ENCODE measurements at places on chromosomes 3 and 15.

DNA sequence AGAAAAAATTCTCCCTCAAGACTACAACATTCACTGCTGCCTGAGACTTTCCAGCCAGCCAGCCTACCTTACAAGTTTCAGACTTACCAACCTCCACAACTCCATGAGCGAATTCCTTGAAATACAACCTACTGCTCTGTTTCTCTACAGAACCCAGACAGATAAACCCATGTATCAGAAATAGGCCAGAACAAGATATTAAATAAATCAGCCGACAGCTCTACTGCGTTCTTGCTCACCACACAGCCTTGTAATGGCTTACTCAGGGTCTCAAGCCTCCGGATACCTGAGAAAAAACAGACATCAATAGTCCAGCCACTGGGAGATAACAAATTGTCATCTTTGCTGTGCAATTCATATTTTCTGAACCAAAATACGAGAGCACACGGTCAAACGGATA lies 43.6 kb upstream of the LIPC start:
- DNase-seq, result no peak

DNA sequence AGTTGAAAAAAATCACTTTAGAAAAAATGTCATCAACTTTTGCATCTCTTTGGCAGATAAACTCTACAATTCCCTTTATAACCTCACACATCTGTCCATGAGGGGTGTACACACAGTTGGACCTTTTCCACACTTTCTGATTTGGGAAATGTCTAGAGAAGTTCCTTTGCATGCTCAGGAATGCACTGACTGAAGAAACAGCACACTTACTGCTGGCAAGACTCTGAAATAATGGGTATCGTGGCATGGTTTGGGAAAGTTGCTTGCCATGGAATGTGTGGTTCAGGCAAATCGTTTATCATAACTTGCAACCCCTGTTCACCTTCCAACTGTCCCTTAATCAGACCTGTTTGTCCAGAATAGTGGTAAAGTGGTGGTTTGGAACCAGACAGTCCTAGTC lies 135.3 kb upstream of the TGFBR2 start:
- DNase-seq, result no peak

- no peak for DNase-seq
Observed at GRCh38 chr3:70970171-70970570, 613.4 kb downstream of the FOXP1 start.

- no peak for DNase-seq
Observed at GRCh38 chr3:190121383-190121782, 686 bp upstream of the P3H2 start.

GRCh38 chr3:20190991-20191390 lies 5.0 kb upstream of the SGO1 start:
- DNase-seq, result no peak

GRCh38 chr3:71423151-71423906 lies 160.2 kb downstream of the FOXP1 start:
- DNase-seq, result no peak

DNA sequence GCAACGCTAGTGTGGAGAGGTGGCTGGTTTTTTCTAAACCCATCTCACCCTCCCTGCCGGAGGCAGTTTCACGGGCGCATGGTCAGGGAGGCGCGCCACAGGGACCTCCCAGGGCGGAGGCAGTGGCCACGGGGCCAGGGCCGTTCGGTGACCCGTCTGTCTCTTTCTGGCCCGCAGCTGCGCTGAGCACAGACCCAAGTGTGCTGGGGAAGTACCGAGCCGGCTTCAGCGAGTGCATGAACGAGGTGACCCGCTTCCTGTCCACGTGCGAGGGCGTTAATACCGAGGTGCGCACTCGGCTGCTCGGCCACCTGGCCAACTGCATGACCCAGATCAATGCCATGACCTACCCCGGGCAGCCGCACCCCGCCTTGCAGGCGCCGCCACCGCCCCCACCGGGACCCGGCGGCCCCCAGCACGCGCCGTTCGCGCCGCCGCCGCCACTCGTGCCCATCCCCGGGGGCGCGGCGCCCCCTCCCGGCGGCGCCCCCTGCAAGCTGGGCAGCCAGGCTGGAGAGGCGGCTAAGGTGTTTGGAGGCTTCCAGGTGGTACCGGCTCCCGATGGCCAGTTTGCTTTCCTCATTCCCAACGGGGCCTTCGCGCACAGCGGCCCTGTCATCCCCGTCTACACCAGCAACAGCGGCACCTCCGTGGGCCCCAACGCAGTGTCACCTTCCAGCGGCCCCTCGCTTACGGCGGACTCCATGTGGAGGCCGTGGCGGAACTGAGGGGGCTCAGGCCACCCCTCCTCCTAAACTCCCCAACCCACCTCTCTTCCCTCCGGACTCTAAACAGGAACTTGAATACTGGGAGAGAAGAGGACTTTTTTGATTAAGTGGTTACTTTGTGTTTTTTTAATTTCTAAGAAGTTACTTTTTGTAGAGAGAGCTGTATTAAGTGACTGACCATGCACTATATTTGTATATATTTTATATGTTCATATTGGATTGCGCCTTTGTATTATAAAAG lies 1.8 kb downstream of the HES1 start:
- DNase-seq, result peak; percentile 12

GRCh38 chr3:183272791-183273190 lies 19.7 kb downstream of the B3GNT5 start:
- DNase-seq, result no peak

- no peak for DNase-seq
Observed at GRCh38 chr3:143224716-143225115, 105.1 kb downstream of the CHST2 start.

- DNase-seq, result no peak
Observed at GRCh38 chr3:61638741-61639140, 77.4 kb downstream of the PTPRG start.

DNA sequence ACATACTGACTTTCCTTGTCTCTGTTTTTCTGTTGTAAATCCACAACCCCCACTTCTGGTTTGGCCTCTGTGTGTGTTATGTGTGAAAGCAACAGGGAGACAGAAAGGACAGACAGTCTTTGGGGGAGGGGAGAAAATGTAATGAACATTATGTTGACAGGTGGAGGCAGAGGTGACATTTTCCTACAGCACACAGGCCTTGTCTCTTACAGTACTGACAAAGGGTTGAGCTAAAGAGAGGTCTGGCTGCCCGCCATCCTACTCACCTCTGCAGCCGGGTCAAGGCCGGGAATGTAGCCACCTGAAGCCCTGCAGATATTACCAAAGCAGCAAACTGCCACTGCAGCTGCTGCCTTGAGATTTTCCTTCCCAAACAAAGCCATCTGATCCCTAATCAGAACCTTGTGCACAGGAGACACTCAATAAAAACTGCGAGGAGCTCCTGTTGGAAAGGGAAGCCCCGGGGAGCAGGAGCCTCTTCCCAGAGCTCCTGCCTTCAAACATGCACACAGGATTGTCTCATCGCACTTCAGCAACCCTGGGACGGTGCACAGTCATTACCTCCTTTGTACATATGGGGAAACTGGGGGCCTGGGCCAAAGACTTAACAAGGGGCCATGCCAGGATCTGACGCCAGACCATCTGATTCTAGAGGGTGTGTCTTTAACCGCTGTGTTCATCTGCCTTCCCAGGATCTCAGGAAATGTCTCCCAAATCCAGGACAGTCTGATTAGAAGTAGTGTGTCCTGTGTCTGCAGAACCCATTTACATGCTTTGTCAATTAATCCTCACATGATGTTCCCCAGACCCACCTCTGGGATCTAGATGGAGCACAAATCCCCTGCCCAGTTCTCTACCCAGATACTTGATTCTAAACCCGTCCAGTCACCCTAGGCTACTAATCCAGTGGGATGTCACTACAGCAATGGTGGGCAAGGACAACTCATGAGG lies 14.2 kb downstream of the MYO5C start:
- DNase-seq, result no peak

GRCh38 chr3:20798666-20799065 lies 612.7 kb upstream of the SGO1 start:
- DNase-seq, result no peak

All from T-helper 22 cell (primary cell).